ENCODE measurements at places on chromosomes 4 and X. TPM values are rescaled to one million over a fixed set of nuclear protein-coding genes. Genes with fewer than 3 reads are reported as not detected.

DNA sequence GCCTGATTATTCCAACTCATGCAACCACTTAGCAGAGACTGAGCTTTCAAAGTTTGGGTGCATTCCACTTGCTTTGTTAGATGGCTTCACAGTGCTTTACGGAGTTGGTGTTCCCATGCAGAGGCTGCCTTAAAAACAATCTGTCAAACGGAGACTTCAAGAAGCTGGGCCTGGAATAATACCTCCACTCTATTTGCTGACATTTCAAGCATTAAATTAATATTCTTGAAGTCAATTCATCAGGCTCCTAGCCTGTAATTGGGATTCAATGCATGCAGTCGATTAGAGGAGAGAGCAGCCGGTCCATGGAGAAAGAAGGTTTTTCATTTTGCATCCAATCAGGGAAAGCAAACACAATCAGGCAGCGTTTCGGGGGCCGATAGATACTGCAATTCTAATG lies 314.7 kb upstream of the PRKX start:
- H3K36me3 ChIP-seq: no peaks in the 10 kb centered on the region
- H3K27ac ChIP-seq: no peak overlapping the region
- H3K27me3 ChIP-seq: no peaks in the 10 kb centered on the region
- no peaks in the 10 kb centered on the region for H3K4me1 ChIP-seq

DNA sequence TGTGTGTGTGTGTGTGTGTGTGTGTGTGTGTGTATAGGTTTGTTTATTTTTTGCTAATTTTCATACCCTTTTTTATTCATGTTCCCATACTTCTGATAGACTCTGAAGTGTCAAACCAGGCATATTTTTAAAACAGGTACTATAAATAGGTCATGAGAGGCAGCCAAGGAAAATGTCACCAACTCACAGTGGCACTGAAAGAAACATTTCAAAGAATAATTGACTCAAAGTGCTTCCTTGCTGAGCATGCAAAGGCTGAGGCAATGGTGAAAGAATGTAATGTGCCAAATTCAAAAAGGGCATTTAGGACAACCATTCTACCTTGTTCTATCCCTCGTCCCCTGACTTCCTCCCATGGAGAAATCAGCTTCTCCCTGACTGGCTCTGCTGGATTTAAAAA lies 95.5 kb downstream of the EIF4E start:
- H3K36me3 ChIP-seq: no peaks in the 10 kb centered on the region
- no peak overlapping the region for H3K4me3 ChIP-seq
- no peaks in the 10 kb centered on the region for H3K4me1 ChIP-seq

- no peaks in the 10 kb centered on the region for H3K36me3 ChIP-seq
- no peak for DNase-seq
- no peak overlapping the region for H3K4me3 ChIP-seq
- H3K4me1 ChIP-seq: no peaks in the 10 kb centered on the region
Observed at GRCh38 chr4:7233601-7234000, 41.3 kb downstream of the SORCS2 start.

GRCh38 chr4:122855353-122855890 lies 28.8 kb downstream of the FGF2 start:
- peaks cover 12% of the 10 kb centered on the region for H3K36me3 ChIP-seq
- no peak for DNase-seq
- H3K4me3 ChIP-seq: peak overlapping the region; percentile 40
- H3K27me3 ChIP-seq: no peaks in the 10 kb centered on the region
- H3K4me1 ChIP-seq: peaks cover 88% of the 10 kb centered on the region
- H3K27ac ChIP-seq: peak overlapping the region; percentile 70

GRCh38 chrX:134484039-134484438 lies 24.1 kb downstream of the HPRT1 start:
- no peak overlapping the region for H3K27ac ChIP-seq
- peaks cover 8% of the 10 kb centered on the region for H3K4me1 ChIP-seq
- peak; percentile 45 for DNase-seq

- H3K4me1 ChIP-seq: peaks cover 30% of the 10 kb centered on the region
- H3K27ac ChIP-seq: no peak overlapping the region
- no peak overlapping the region for H3K4me3 ChIP-seq
- H3K36me3 ChIP-seq: no peaks in the 10 kb centered on the region
- peak; percentile 69 for DNase-seq
- H3K27me3 ChIP-seq: no peaks in the 10 kb centered on the region
Observed at GRCh38 chr4:143773998-143774895, 73.8 kb upstream of the FREM3 start.

GRCh38 chr4:76696109-76696508 lies 201.8 kb downstream of the SOWAHB start:
- H3K36me3 ChIP-seq: no peaks in the 10 kb centered on the region
- DNase-seq: peak; percentile 57
- no peaks in the 10 kb centered on the region for H3K27me3 ChIP-seq
- no peak overlapping the region for H3K4me3 ChIP-seq
- H3K27ac ChIP-seq: no peak overlapping the region

DNA sequence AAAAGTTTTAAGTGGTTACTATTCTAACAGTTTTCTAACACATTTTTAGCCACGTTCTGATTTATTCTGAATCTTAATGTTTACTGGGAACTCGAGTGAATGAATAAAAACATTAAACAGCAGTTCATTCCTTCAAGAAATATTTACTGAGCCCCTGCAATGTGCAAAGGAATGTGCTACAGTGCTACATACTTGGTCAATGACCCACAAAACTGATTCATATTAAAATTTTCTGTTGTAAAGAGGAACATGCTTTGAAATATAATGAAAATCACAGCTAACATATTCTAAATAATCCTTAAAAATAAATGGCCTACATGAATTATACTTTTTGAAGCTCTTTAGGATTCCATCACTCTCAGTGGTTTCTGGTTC lies 78.7 kb downstream of the ARAP2 start:
- no peak overlapping the region for H3K4me3 ChIP-seq
- no peaks in the 10 kb centered on the region for H3K27me3 ChIP-seq
- no peak for DNase-seq
- no peaks in the 10 kb centered on the region for H3K36me3 ChIP-seq
- no peaks in the 10 kb centered on the region for H3K4me1 ChIP-seq

GRCh38 chr4:88195328-88196012 lies 37.0 kb upstream of the ABCG2 start:
- H3K27ac ChIP-seq: no peak overlapping the region
- H3K4me3 ChIP-seq: no peak overlapping the region
- no peaks in the 10 kb centered on the region for H3K27me3 ChIP-seq
- DNase-seq: no peak
- H3K36me3 ChIP-seq: no peaks in the 10 kb centered on the region

GRCh38 chr4:169293343-169294176 lies 22.8 kb upstream of the SH3RF1 start:
- H3K27me3 ChIP-seq: no peaks in the 10 kb centered on the region
- H3K4me3 ChIP-seq: no peak overlapping the region
- DNase-seq: no peak
- H3K36me3 ChIP-seq: no peaks in the 10 kb centered on the region
- no peak overlapping the region for H3K27ac ChIP-seq
- no peaks in the 10 kb centered on the region for H3K4me1 ChIP-seq

GRCh38 chrX:11143931-11144678 lies 33.0 kb downstream of the HCCS start:
- no peaks in the 10 kb centered on the region for H3K36me3 ChIP-seq
- no peak overlapping the region for H3K4me3 ChIP-seq
- DNase-seq: peak; percentile 74
- H3K27ac ChIP-seq: no peak overlapping the region
- no peaks in the 10 kb centered on the region for H3K4me1 ChIP-seq

- no peaks in the 10 kb centered on the region for H3K27me3 ChIP-seq
- H3K4me3 ChIP-seq: no peak overlapping the region
Observed at GRCh38 chr4:9867751-9868425, 86.5 kb downstream of the DRD5 start.

GRCh38 chr4:176548571-176548970 lies 228.8 kb downstream of the SPCS3 start:
- no peak overlapping the region for H3K27ac ChIP-seq
- no peak overlapping the region for H3K4me3 ChIP-seq
- peaks cover 18% of the 10 kb centered on the region for H3K4me1 ChIP-seq
- peak; percentile 64 for DNase-seq
- no peaks in the 10 kb centered on the region for H3K27me3 ChIP-seq

DNA sequence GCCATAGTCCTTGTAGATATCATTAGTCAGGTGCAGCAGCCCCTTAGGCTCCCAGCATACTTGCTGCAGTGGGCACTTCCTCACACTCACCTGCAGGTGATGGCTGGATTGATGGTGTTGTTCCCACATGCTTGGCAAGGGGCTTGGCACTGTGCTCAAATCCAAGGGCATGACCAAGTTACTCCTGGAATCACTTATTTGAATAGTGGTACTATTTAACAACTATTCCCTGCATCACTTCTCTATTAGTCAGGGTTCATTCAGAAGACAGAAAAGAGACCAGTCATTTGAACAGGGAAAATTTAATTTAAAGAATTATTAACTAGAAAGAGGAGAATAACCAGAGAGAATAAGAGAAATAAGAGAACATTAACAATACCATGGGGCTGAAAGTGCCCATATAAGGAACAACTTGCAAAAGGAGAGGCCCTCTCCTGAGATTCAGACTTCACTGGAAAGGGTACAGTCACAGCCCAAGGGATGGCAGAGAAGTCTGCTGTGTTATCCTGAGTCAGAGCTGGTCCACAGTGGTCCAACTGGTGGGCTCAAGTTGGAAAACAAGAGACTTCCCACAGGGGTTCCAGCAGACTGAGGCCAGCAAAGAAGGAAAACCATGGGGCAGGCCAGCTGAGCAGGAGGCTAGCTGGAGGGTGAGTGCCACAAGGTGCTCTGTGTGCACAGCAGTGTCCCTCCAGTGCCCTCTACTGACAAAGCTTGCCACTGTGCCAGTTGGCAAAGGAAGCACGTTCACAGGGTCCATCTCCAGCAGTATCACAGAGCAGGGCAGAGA lies 9.8 kb downstream of the SPP1 start:
- H3K27me3 ChIP-seq: no peaks in the 10 kb centered on the region
- no peak overlapping the region for H3K4me3 ChIP-seq
- H3K36me3 ChIP-seq: no peaks in the 10 kb centered on the region
- H3K4me1 ChIP-seq: no peaks in the 10 kb centered on the region

DNA sequence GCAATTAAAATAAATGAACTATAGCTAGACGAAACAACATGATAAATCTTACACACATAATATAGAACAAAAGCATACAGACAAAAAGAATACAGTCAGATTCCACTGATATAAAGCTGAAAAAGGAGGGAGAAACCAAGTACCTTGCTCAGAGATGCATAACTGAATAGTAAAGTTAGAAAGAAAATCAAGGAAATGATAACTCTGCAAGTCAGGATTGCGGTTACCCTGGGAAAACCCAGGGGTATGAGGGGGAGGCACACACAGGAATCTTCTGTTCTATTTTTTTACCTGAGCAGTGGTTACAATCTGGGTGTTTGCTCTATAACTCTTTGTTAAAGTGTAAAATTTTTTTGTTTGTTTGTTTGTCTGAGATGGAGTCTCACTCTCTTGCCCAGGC lies 209.1 kb downstream of the CBR4 start:
- H3K36me3 ChIP-seq: no peaks in the 10 kb centered on the region
- no peaks in the 10 kb centered on the region for H3K27me3 ChIP-seq
- H3K27ac ChIP-seq: no peak overlapping the region
- DNase-seq: no peak
- H3K4me1 ChIP-seq: peaks cover 27% of the 10 kb centered on the region

GRCh38 chrX:107601326-107601725 lies 27.0 kb upstream of the PRPS1 start:
- H3K4me1 ChIP-seq: no peaks in the 10 kb centered on the region
- H3K27ac ChIP-seq: no peak overlapping the region
- no peak for DNase-seq
- H3K27me3 ChIP-seq: no peaks in the 10 kb centered on the region
- no peak overlapping the region for H3K4me3 ChIP-seq
- H3K36me3 ChIP-seq: no peaks in the 10 kb centered on the region

DNA sequence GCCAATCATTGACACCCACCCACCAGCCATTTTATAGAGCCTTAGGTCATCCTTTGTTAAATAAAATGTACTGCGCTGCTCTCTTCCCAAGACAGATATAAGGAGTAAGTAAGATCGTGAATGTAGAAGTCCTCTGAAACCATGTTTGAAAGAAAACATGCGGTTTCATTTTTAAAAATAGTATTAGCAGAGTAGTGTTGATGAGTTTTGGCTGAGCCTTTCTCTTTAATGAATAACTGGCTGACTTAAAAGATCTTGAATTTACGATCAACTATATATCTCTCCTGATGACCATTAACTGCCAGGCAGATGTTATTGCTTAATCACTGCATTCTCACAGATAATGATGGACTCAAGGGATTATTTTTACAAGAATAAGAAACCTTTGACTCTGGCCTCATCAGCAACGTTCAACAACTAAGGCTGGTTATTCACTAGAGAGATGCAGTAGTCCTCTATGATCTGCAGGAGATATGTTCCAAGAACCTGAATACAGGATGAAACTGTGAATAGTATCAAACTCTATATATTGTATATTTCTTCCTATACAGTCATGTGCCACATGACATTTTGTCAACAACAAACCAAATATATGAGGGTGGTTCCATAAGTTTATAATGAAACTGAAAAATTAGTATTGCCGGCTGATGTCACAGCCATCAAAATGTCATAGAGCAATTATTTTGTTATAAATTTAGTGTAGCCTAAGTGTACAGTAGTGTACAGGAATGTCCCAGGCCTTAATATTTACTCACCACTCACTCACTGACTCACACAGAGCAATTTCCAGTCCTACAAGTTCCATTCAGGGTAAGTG lies 80.8 kb downstream of the FAM13A start:
- no peak for DNase-seq
- H3K4me1 ChIP-seq: no peaks in the 10 kb centered on the region
- no peak overlapping the region for H3K4me3 ChIP-seq
- H3K36me3 ChIP-seq: no peaks in the 10 kb centered on the region
- no peak overlapping the region for H3K27ac ChIP-seq
- no peaks in the 10 kb centered on the region for H3K27me3 ChIP-seq

- H3K36me3 ChIP-seq: no peaks in the 10 kb centered on the region
- H3K4me1 ChIP-seq: no peaks in the 10 kb centered on the region
- no peaks in the 10 kb centered on the region for H3K27me3 ChIP-seq
- no peak overlapping the region for H3K27ac ChIP-seq
Observed at GRCh38 chrX:54950730-54951375, 30.2 kb downstream of the TRO start.

Gene XK
- total RNA-seq: not detected

Gene PAK3
- total RNA-seq: not detected

Gene CENPVL2
- not detected for total RNA-seq

Gene UGT2B15
- total RNA-seq: not detected

Gene FHDC1
- 0.25 TPM for total RNA-seq

Gene F11
- not detected for total RNA-seq

Gene LIN54
- 10.4 TPM for total RNA-seq

Gene FAM47E
- total RNA-seq: not detected

Gene DMP1
- total RNA-seq: not detected

Gene PWWP3B
- total RNA-seq: not detected

Gene HCCS
- total RNA-seq: 45.3 TPM

Gene NXF2B
- total RNA-seq: not detected

Gene TNMD
- total RNA-seq: not detected

Gene SSX3
- total RNA-seq: not detected
